T-helper 9 cell (primary cell): ENCODE measurements at places on chromosomes 7 and 10.

DNA sequence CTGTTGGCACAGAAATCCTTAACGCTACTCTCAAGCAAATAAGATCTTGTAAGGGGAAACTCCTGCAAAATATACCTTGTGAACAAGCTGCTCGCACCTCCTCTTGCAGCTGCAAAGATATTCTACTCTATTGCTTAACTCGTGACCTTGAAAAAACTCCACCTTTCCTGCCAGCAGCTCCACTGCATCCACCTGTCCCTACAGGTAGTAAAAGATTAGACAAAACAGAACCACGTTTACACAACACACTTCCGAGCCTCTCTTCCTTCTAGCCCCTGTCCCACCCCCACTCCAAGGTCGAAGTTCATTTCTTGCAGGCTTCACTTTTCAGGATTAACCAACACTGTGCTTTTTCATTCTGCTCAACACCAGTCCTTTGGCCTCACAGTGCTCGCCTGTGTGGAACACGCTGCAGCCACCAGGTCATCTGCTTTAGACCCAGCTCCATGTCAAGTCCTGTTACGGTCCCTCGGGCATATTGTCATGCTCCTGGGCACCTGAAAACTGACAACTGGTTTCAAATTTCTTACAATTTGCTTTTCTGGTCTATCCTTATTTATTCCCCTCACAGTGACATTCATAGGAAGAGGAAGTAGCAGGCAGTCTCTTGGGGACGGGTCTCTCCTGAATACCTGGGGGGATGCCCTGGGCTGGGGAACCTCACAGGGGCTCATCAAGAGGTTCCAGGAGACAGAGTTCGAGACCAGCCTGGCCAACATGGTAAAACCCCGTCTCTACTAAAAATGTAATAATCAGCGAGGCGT lies 165.8 kb upstream of the KLF14 start:
- no peak for DNase-seq

GRCh38 chr7:8382004-8382730 lies 51.2 kb upstream of the NXPH1 start:
- DNase-seq = no peak

DNA sequence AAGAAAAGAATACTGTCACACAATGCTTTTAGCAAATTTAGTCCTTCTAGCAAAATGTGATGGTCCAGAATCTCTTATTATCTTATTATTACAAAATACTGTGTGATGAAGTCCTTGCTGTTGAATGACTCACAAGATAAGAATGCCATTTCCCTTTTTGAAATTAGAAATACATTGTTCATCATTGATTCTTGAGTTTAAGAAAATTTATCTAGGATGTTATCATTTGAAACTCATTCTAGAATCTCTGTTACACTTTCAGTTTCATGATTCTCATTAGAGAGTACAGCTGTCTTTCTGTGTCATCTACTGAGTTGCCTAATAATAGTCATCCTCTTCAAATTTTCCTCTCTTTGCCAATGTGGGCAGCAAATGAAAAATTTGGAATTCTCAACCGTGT lies 9.6 kb downstream of the ZKSCAN5 start:
- no peak for DNase-seq

DNA sequence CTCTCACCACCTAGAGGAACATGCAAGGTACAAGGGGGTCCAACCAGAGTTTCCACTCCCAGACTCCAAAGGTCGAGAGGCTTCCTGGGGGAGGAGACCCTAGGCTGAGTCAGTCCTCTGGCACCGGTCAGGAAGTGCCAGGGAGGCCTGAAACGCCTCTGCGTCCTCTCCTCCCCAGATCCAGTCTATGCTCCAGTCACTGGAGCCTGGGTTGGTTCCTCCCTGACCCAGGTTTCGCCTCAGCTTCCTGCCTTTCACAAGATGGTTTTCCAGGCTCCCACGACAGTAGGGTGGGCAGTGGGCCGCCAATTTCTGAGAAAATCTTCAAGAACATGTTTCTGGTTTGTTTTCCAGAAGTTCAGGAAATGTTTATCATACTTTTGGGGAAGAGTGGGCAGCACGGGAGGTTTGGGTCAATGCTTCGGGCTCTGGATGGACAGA lies 30.0 kb downstream of the DUSP5 start:
- DNase-seq = no peak

- DNase-seq = no peak
Observed at GRCh38 chr7:152086513-152086912, 61.0 kb downstream of the GALNT11 start.

- DNase-seq = no peak
Observed at GRCh38 chr10:80137031-80137862, 4.7 kb downstream of the PLAC9 start.
